ENCODE measurements at places on chromosomes 12 and 14.
A peak's percentile ranks its signal among the peaks of the same experiment; 100 is the strongest.

DNA sequence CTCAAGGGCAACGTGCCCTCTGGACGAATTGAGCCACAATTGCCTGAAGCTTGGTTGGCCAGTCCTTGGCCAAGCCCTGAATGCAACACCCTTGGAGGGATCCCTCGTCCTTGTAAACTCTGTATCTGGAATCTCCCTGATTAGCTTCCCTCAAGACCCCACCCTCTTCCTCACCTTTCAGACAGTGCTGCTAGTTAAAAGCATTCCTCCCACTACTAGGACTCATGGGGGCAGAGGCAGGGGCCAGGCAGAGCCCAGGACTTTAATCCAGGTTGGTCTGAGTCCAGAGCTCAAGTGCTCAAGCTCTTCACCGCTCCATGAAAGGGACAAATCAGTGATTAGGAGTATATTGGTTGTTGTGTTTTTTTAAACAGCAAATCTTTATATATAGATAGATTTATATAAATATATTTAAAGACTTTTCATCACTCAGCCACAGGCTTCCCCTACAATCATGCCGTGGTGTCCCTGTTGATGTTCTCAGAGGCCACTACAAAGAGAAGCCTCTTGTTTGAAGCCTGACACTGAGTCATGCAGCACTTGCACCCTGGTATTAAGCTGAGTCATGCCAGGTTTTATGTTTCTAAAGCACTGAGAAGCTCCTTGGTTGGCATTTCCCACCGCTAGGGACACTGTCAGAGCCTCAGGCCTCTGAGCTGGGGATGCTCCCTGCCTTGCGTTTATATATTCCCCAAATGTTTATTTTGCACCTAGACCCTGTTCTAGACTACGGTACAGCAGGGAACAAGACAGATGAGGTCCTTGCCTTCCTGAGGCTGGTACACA is 53.8 kb upstream of the GSC start:
- DNase-seq, result peak; percentile 62

GRCh38 chr14:88089445-88089844 is 84.5 kb downstream of the GPR65 start:
- no peak for DNase-seq

DNA sequence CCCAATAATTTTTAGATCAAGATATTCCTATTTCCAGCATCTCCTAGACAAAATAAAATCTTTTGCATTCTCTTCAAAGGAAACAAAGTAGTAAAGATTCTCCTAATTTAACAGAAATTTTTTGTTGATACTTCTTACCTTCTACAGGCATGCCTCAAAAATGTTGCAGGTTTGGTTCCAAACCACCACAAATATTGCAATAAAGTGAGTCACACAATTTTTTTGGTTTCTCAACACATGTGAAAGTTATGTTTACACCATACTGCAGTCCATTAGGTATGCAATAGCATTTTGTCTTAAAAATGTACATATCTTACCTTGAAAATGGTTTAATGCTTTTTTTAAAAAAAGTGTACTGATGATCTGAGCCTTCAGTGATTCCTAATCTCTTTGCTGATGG is 65.6 kb upstream of the USP15 start:
- DNase-seq, result peak; percentile 9

- DNase-seq, result no peak
Observed at GRCh38 chr14:94128216-94128839, 1.1 kb downstream of the IFI27L2 start.

DNA sequence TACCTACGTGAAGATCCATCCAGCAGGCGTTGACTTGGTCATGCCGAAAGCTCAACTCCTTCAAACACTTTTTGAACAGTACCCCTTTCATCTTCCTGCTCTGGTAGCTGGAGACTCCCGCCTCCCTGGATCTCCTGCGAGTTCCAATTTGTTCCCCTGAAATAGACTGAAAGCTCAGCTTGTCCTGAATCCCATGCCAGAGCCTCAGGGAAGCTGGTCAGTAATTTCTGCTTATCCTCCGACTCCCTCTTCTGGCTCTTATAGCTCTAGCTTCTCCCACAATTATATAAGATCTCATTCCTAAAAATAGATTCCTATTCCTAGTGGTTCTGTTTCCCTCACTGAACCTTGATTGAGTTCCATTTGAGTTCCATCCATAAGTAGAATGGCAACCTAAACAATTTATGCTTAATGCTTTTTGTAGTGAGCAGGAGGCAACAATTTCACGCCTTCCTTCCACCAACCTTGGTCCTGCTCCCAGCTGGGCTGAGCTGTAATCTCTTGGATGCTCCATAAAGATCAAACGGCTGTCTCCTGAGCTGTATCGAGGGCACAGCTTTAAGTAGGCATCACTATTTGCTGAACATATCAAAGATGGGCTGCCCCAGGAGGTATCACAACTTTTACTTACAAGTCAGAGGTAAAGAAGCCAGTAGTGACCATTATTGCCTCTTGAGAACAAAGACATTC is 8.0 kb upstream of the TMEM132C start:
- no peak for DNase-seq

DNA sequence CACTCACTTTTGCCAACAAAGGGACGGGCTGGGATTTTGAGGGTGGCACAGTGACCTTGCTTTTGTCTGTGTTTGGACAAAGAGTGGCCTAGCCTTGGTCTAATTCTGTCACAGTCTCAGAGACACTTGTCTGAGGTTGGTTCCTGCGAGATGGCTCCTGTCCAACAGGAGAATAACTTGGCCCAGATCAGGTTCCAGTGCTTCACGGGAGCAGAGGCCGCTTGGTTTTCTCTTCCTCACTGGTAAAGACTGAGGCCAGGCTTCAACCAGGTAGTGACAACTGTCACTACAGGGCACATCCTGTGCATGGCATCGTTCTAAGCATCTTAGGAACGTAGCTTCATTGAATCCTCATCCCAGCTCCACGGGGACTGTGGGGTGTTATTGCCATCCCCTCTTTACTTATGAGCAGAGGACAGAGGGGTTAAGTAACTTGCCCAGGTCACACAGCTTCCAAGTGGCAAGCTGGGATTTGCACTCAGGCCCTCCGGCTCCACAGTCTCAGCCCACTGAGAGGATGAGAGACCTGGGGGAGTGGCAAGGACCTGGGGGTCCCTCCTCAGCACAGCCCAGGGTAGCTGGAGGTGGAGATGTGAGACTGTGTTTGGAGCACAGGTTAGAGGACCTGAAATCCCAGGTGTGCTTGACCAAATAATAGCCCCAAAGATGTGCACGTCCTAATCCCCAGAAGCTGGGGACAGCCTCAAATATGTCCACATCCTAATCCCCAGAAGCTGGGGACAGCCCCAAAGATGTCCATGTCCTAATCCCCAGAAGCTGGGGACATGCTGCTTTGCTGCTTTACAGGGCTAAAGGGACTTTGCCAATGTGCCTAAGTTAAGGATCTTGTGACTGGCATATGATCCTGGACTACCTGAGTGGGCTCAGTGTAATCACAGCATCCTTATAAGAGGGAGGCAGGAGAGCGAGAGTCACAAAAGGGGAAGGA is 179.2 kb upstream of the RTL1 start:
- DNase-seq, result no peak

DNA sequence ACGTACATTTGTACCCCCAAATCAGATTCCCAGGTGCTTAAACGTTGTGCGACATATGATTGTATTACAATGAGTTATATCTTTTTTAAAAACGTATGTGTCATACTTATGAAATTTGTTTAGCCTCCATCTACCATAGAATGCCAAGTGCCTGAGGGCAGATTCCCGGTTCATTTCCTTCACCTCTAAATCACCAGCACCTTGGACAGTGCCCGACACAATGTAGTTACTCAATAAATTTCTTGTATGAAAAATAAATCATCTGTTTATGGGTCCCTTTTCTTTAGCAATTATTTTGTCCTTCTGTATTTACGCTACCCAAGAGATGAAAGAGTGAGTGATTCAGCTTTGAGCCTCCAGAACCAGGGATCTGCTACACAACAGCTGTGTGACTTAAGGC is 157.4 kb downstream of the TBX5 start:
- DNase-seq, result no peak

GRCh38 chr12:131829356-131829747 is 1.2 kb downstream of the MMP17 start:
- peak; percentile 45 for DNase-seq

GRCh38 chr12:119762619-119763018 is 94.7 kb downstream of the PRKAB1 start:
- no peak for DNase-seq

- DNase-seq, result no peak
Observed at GRCh38 chr12:12491606-12492005, 71.1 kb downstream of the DUSP16 start.

- DNase-seq, result no peak
Observed at GRCh38 chr14:68805414-68805813, 12.5 kb upstream of the ZFP36L1 start.

GRCh38 chr14:34985740-34986139 is 2.9 kb downstream of the SRP54 start:
- no peak for DNase-seq

GRCh38 chr14:63542231-63542999 is 762 bp downstream of the PPP2R5E start:
- peak; percentile 55 for DNase-seq

Measured in adipocyte (in vitro differentiated cells).